Central memory CD4-positive, alpha-beta T cell (primary cell): ENCODE measurements at places on chromosomes 4 and X.
A peak's percentile ranks its signal among the peaks of the same experiment; 100 is the strongest.

- DNase-seq, result peak; percentile 56
These were observed at the start of gene TADA2B for GRCh38 chr4:7043284-7044136. Gene TADA2B, plus strand, starts transcription at chr4:7043372. Its CDS starts 208 bp downstream, at chr4:7043580.

GRCh38 chr4:22413471-22413870 is 102.4 kb downstream of the ADGRA3 start:
- DNase-seq, result no peak

GRCh38 chr4:7297881-7298280 is 105.5 kb downstream of the SORCS2 start:
- no peak for DNase-seq

GRCh38 chr4:141705747-141706377 is 69.5 kb downstream of the IL15 start:
- no peak for DNase-seq

DNA sequence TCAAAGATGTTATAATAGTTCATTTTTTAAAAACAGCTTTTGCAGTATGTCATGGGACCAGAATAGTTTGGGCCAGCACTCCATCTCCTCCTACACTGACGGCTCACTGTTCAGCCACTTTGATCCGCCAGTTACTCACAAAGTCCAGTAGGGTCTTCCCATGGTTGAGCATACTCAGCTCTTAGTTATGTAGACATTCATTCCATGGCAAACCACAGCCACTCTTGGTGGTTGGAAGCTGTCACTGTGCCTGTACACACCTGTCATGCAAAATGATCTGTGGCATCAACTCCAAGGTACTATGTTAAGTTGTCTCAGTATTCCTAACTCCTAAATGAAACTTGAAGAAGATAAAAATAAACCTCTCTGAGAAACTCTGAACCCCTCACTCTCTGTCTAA is 127.2 kb downstream of the NR3C2 start:
- no peak for DNase-seq

DNA sequence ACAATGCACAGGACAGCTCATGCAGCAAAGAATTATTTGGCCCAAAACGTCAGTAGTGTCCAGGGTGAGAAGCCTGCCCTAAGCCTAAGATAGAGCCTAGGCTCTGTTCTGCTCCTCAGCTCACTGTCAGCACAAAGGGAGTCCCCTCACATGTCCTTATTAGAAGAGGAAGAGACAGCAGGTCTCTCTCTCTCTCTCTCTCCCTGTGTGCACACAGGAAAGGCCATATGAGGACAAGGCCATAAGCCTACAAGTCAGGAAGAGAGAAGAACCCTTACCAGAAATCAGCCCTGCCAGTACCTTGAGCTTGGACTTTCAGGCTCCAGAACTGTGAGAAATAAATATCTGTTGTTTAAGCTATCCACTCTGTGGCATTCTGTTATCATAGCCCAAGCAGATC is 20.4 kb downstream of the FAM184B start:
- DNase-seq, result no peak

DNA sequence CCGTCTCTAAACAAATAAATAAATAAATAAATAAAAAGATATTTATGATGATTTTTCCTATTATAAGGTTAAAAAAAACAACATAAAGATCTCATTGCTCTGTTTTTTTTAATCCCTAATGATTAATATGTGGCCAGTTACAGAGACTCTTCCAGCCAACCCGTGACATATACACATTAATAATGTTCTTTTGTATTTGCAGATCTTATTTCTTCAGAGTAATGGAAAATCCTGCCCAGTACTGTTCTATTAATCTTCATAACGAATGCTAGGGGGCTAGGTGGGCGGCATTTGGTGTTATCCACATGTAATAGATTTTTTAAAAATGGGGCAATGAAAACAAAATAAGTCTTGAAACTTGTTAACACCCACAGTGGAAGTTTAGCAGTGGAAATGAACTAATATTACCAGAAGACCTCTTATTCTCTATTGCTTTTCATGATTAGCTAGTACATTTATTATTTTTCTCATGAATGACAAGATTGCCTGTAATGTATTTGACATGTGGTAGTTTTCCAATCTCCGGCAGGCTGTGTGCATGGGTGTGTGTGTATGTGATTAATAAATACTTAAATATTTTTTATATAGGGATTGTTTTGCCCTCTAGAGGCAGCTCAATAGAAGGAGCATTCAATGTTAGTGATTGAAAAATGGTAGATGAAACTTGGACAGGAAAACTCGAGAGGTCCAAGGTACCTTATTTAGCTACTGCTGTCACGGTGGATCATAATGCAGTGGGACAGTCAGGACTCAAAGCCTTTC is 457.4 kb downstream of the IL1RAPL1 start:
- DNase-seq, result no peak

- DNase-seq, result no peak
These were observed 212.4 kb upstream of the GRID2 start for GRCh38 chr4:92091335-92091734.

DNA sequence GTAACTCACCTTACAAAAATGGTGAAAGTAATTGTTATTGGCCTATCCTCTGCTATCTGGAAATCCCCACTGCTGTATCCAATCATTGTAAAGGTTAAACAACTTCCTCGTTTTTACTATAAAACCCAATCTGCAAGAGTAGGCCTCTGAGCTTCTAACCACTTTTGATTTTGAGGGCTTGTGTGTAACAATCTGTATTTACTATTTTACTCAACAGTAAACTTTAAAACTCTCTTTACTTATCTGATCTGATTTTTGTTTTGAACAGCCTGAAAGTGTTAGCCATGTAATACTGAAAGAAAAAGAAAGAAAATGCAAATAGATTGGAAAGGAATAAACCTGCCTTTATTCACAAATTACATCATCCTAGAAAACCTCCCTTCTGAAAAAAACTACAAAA is 63.1 kb downstream of the SLC10A7 start:
- peak; percentile 45 for DNase-seq

DNA sequence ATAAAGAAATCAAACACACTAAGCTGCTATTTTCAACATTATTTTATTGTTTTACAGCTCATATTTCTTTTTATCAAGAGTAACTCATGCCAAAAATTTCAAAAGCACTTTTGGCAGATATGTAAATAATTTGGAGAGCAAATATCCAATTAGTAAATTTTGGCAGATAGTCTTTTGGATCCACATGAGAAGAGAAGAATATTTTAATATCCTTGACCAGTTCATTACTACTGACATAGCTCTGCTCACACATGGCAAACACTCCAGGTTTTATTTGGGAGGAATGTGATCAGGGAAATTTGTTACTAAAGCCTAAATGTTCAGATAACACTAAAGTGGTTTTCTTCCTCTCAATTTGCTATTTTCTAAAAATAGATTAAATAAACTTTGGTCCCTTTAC is 1054.3 kb downstream of the FAT4 start:
- no peak for DNase-seq
